ENCODE measurements at places on chromosomes 3 and 15.

DNA sequence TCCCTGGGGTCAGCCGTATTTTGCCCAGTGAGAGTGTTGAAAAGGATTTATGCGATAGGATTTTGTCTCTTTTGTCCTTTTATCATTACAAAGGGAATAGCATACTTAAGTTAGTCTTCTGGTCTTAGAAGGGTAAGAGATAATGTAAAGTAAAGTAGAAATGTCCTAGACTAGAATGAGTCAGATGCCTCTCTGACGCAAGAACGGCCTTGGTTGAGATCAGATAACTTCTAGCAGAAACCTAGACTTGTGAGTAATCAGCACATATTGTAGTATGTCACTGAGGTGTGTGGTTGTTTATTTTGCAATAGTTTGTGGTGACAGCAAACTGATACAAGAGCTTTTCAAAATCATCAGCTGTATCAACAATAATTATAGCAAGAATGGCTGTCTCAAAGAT is 866.1 kb downstream of the NSUN3 start:
- peak; percentile 88 for DNase-seq

GRCh38 chr15:53115563-53115962 is 325.4 kb upstream of the ONECUT1 start:
- no peak for DNase-seq

DNA sequence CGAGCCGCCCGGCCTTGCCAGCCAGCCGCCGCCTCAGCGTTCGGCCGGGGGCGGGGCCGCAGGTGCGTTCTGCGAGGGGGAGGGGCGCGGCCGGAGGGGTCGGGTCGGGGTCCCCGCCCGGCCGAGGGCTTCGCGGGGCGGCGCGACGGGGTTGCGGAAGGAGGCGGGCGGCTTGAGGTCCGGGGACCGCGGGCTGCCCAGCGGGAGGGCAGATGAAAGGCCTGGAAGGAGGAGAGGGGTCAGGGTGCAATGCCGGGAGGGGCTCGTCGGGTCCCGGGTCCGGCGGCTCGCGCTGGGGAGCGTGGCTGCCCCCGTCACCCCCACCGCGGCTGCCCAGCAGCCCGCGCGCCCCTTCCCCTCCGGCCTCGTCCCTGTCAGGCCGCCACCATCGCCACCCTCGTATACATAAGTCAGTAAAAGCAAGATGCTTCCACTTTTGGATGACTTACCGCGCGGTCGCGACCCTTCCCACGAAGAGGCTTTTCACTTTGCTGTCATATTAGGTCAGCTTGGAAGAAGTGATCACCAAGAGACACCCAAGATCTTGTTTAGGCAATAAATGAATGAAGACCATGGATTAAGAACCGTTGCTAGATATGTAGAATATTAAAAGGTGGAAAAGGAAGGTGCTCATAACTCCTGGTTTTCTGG is 620 bp upstream of the ANP32A start:
- DNase-seq, result no peak

GRCh38 chr3:119841808-119842471 is 60.0 kb downstream of the NR1I2 start:
- DNase-seq, result no peak

- DNase-seq, result no peak
Observed at GRCh38 chr15:78768096-78768495, 43.2 kb downstream of the ADAMTS7 start.

GRCh38 chr15:77421370-77421700 is 647 bp downstream of the HMG20A start:
- no peak for DNase-seq

DNA sequence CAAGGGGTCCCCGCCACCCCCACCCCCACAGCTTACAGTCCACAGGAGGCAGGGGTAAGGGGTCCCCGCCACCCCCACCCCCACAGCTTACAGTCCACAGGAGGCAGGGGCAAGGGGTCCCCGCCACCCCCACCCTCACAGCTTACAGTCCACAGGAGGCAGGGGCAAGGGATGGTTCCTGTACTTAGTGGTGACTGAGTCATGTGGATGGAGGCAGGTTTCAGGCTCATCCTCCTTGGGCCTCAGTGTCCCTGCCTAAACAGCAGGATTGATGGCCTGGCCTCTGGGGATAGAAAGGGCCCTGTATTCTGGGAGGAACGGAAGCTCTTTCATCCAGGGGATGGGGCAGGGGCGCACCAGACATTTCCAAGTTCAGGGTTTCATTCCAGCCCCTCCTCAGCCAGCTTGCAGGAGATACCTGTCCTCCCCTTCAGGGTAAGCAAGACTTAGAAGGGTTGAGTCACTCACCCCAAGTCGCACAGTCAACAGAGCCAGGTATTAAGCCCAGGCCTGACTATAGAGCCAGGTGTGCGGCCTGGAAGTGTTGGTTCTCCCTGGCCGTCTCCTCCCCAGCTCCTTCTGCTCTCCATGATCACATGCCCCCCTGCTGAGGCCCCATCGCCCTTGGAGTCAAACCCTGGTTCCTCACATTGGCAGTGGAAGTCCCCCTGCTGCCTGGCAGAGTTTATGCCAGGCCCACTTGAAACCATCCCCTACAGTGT is 12.5 kb downstream of the CSK start:
- DNase-seq, result no peak

Data from HT1080 (cell line).